ENCODE measurements at places on chromosomes 2 and 18. TPM values are rescaled to one million over a fixed set of nuclear protein-coding genes. Genes with fewer than 3 reads are reported as not detected.
A peak's percentile ranks its signal among the peaks of the same experiment; 100 is the strongest.

Gene ZCCHC2
- 24.1 TPM for total RNA-seq

Gene LHCGR
- 0.44 TPM for total RNA-seq

Gene MATN3
- total RNA-seq, result 0.52 TPM

Gene RBKS
- total RNA-seq, result 3.3 TPM

Gene TMX3
- 36.2 TPM for total RNA-seq

Gene SNORC
- 0.77 TPM for total RNA-seq

Gene REG3G
- not detected for total RNA-seq

Gene ZBTB14
- total RNA-seq, result 6.9 TPM

Gene NYAP2
- total RNA-seq, result not detected

Gene VWA3B
- not detected for total RNA-seq

Gene BMPR2
- total RNA-seq, result 65.8 TPM

DNA sequence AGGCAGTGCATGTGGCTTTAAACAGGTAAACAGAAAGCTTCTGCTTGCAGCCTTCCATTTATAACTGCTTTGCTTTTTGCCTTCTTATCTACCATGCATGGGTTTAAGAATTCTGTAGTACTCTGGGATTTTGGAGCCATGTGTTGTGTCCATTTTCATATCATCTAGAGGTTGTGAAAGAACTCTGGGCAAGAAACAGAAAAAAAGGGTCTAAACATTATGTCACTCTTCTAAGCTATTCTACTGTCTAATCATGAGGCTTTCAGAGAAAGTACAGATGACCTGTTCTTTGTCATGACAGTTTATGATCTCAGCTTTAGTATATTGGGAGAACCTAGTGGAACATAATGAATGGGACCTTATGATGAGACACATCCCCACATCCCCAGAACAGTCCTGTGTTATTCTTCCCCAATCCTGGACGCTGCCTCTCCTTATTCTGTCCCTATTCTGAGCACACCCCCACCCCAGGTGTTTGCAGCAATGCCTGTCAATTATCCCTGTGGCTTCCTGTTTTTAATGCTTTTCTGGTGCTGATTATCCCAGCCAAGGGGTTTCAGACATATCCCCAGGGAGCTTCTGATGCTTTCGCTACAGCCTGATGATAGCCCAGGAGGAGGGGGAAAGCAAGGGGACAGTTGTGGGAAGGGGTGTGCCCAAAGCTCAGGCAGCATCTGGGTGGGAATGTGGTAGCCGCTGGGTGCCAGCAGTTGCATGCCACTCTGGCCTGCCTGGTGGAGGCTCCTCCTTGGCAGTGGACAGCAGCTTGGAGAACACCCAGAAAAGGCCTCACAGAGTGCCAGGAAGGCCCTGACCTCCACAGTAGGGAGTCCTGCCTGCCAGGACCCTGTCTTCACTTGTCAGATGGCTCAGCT lies 169.5 kb upstream of the MAP3K20 start:
- peak; percentile 34 for DNase-seq

DNA sequence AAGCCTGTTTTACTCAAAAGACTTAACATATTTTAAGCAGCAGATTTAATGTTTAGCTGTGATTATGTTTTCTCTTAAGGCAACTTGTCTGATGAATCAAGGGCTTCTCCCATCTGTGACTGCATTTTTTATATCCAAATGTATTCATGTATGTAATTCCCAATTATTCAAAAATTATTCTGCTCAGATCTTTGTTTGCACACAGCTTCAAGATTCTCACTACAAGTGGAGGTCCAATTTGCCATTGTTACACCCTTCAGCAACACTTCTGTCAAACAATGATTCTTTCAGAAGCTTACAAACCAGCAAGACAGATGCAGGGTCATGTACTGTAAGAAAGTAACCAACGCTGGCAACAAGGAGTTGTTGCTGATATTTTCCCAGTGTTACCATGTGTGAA lies 5.9 kb upstream of the LRPPRC start:
- no peak for DNase-seq

DNA sequence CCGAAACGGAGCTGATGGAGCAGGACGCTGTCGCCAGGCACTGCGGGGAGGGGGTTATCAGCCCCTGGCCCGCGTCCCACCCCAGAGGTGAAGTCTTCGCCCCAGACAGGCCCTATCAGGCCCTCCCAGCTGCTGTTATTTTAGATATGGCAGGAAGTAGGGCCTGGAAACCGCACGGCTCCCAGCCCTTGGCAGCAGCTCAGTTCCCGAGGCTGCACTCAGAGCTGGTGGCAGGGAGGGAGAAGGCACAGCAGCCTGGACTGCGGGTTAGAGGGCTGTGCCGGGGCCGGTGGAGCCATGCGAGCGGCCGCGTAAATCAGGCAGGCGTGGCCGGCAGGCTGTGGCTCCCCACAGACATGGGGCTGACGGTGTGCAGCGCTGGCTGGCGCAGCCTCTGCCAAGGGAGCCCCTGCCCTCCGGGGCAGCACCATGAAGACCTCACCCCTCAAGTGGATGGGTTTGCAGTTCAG lies 111.4 kb downstream of the NFATC1 start:
- DNase-seq, result peak; percentile 91

GRCh38 chr18:68060871-68061270 lies 544.4 kb upstream of the DSEL start:
- DNase-seq, result no peak

DNA sequence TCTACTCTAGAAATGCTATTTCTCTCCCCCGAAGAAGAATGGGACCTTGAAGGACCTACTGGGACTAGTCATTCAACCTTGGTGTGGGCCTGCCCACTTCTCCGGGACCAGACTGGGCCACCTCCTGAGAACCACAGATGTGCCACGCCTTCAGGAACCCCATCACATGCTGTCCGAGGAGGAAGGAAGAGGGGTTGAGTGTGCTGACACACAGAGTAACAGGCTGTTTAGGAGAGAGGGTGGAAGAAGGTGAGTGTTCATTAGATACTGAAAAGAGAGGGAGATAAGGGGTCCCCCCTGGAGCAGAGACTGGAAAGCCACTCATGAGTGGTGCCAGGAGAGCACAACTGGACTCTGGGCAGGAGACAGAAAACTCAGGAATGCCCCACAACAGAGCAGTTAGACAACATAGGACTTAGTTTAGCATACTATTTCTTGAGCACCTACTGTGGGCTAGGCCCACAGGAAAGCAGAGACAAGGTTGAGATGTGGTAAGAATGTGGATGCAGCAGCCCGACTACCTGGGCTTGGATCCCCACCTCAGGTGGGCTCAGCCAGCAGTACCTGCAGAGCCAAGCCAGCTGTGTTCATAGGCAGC lies 286.4 kb upstream of the NCKAP5 start:
- no peak for DNase-seq

GRCh38 chr2:25229279-25230197 lies 61.2 kb upstream of the POMC start:
- DNase-seq, result no peak

DNA sequence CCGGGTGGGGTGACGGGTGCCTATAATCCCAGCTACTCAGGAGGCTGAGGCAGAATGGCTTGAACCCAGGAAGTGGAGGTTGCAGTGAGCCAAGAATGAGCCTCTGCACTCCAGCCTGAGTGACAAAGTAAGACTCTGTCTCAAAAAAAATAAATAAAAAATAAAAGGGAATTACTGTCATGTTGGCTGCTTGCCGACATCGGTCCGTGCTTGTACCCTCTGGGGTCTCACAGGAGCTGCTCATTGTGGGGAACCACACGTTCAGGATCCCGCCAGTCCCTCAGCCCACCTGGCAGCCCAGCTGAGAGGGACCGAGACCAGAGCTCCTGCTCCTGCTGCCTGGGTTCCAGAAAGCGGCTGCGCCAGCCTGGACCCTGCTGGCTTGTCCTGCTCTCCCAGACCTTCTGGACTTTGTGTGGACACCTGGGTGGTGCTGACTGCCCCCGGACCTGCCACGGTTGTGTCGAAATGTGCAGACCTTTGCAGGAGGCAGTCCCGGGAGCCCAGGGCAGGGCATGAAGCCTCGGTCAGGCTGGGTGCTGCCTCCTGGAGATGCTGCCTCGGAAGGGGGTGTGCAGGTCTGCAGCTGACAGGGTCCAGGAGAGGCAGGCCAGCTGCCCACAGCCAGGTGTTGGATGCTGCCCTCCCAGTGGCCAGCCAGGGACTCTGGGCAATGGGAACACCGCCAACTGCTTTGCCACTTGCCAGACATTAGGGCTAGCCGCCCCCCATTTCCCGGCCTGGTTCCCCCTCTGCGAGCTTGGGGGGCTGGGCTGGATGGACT lies 16.4 kb downstream of the KLF11 start:
- DNase-seq, result no peak

DNA sequence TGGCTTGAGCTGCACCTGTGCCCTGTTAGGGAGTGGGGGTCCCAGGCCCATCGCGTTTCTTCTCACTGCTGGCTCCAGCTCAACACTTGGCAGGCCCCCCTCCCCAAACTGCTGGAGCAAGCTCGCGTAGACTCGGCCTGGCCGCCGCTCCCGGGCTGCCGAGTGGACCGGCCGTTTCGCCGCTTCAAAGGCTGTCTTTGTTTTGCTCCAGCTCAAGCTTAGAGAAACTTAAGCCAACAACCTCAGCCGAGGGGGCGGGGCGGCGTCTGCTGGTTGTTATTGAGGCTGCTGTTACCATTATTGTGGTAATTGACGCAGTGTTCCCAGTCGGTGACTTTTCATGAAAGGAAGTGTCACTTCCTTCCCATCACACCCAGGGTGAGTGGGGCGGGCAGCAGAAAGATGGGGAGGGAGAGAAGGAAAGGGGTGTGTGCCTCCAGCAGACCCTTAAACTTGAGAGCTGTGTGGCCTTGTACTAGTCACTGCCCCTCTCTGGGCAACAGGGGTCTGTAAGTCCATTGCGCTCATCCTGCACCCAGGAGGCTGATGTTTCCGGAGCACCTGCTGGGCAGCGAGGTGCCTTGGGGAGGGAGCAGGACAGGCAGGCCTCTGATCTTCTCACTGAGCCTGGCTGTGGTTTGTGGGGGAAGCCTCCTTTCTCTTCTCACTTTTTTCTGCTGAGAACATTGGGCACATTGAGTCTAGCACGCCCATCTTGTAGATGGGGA lies 2.1 kb downstream of the ARID5A start:
- DNase-seq, result peak; percentile 91

- DNase-seq, result no peak
Observed at GRCh38 chr2:149145314-149146295, 107.1 kb downstream of the LYPD6B start.

- no peak for DNase-seq
Observed at GRCh38 chr2:54899576-54900200, 150.6 kb downstream of the RTN4 start.

DNA sequence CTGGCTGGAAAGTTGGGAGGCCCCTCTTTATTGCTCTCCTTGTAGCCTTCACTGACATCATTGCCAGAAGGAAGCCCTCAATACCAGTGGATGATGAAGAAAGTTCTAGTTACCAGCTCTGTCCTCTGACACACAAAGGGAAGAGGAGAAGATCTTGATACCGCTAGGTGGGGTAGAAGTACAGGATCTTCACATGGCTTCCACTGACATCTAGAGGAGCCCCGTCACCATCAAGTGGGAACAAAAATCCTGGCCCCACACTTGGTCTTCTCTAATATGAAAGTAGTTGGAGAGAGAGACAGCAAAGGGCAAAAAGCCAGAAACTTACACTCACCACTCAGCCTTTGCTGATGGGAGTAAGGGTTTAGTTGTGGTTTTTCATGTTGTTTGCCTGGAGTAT lies 12.4 kb downstream of the XIRP2 start:
- no peak for DNase-seq

DNA sequence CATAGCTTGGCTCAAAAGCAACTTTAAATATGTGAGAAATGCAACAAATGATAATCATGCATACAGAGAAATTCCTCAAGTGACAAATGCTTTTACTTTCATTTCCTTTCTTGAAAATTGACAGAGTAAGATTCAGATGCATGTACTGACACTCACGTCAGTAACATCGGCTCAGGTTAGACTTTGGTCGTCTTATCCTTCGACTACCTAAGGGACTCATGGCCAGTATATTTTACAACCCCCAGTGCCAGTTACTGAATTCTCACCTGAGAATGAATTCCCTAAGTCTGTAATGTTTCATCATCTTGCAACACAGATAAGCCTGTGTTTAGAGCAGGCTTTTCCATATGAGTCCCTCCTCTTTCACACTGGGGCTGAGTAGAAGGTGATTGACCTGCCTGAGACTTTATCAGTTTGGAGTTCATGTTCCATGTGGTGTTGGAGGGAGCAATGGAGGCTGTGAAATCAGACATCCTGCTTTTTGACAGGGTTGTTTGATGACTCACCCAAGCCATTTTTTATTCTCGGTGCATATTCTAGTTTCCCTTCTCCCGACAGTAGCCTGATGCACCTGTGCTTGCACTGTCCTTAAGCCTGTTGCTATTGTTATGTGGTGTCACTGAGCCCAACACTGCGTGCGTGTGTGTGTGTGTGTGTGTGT lies 30.5 kb upstream of the ATP8B1 start:
- DNase-seq, result no peak

DNA sequence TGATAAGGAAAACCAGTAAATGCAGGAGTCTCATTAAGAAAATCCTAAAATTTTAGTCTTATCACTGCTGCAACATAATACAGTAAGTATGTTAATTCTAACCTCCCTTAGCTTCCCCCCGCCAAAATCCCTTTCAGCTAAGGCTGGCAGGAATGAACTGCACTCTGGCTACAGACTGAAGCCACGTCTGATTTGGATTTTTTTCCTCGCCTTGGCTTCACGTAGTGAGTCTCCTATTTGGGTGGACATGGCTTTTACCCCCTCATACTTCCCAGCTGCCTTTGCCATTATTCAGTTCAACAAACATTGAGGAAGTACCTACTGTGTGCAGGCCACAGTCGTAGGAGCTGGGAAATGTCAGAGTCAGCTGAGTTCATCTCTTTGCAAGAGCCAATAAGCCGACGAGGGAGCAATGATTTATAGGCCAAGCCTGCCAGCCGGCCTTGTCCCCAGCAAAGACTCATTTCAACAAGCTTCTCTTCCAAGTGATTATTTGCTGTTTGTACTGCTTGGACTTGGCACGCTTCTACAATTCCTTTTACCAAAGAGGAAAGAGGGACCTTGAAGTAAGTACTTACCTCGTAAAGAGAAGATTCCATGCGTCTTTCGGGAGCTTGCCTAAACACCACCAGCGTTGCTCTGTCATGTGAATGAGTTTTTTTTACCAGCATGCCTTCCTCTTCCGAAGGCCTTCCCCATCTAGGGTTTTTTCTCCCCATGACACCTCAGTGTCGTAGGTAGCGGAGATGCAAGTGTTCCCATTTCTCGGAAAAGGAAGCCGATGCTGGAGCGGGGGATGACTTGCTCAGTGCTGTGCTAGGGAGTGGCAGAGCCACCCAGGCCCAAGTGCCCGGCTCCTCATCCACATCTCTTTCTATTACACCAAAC lies 138.6 kb downstream of the KLHL29 start:
- no peak for DNase-seq

DNA sequence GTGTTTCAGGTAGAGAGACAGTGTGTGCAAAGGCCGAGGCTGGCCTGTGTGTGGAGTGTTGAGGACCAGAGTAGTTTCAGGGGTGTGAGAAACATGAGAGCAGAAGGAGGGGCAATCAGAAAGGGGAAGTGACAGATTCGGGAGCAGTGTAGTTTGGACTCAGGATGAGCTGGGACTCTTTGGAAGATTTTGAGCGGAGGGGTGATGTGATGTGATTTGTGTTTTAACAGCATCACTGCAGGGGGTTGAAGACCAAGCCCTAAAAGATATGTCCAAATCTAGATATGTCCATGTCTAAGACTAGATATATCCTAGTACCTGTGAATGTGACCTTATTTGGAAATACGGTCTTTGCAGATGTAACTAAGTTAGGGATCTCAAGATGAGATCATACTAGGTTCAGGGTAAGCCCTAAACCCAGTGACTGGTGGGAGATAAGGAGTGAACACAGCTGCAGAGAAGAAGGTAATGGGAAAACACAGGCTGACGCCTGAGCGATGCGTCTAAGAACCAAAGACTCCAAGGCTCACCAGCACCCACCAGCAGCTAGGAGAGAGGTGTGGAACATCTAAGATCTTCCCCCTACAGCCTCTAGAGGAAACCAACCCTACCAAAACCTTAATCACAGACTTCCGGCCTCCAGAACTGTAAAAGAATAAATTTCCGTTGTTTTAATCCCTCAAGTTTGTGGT lies 38.5 kb upstream of the MYO3B start:
- no peak for DNase-seq
